ENCODE measurements at places on chromosomes 2 and 18.

DNA sequence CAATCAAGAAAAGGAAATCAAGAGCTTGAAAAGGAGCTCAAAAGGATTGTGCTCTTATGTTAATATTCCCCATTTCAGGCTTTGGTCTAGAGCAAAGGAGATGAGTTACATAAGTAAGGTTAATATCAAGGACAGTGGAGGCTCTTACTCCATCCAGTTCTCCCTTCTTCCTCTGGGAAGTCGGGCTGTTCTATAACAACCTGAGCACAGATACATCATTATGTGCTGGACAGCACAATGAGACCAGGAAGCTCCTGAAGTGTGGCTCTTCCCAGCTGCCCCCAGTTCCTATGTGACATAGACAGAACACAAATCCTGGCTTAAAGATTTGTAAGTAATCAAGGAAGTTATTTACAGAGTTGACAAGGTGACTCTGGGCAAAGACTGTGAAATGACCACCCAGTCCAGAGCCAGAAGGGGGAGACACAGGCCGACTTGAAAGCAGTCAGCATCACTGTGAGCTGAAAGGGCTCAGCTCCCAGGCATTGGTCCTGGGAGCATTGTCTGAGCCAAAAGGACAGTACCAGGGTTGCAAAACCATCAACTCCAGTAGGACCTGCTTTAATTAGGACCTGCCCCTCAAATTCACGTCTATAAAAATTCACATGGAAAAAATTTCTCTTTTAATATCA, 917.6 kb upstream of the ACVR2A start:
- no peak for DNase-seq

DNA sequence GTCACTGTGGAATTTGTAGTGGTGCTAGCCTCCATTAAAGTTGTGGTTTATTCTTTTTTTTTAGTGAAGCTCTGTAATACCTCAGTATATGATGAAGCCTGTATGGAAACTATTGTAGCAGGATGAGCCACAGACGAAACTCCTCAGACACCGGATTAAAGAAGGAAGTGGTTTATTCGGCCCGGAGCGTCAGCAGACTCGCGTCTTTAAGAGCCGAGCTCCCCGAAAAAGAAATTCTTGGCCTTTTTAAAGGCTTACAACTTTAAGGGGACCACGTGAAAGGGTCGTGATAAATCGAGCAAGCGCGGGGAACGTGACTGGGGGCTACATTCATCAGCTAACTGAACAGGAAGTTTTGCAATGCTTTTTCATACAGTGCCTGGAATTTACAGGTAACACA, 8.1 kb upstream of the CCL20 start:
- DNase-seq: no peak

DNA sequence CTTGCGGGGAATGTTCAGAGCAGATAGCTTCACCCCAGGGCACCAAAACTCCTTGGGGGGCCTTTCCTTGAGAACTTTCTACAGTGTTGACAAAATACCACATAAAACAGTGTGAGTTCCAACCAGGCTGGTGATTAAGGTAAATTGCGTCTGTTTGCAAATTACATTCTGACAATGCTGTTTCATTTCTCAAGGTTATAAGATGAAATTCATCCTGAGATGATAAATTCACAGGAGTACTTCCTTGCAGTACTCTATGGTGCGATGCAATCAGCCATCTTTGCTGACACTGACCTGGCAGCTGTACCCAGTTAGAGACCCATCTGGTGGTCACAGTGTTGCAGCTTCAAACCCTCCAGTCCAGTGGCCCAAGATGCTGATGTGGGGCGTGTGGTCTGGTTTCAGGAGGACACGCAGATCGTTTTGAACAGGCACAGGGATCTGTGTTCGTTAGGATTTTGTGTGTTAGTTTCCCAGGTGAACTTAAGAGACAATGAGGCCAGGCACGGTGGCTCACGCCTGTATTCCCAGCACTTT, 99.5 kb upstream of the SLC66A3 start:
- DNase-seq: no peak

DNA sequence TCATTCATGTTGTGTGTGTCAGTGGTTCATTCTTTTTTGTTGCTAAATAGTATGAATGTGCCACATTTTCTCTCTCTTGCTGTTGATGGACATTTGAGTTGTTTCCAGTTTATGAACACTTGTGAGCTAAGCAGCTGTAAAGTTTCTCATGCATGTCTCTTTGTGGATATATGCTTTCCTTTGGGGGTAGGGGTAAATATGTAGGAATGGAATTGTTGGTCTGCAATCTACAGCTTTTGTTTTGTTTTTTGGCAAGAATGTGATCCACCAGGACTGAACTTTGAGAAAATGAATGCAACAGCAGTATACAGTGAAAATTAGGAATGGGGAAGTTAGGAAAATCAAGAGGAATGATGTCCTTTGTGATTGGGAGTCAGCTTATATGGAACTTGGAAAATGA, 226.3 kb downstream of the CDCA7 start:
- no peak for DNase-seq

DNA sequence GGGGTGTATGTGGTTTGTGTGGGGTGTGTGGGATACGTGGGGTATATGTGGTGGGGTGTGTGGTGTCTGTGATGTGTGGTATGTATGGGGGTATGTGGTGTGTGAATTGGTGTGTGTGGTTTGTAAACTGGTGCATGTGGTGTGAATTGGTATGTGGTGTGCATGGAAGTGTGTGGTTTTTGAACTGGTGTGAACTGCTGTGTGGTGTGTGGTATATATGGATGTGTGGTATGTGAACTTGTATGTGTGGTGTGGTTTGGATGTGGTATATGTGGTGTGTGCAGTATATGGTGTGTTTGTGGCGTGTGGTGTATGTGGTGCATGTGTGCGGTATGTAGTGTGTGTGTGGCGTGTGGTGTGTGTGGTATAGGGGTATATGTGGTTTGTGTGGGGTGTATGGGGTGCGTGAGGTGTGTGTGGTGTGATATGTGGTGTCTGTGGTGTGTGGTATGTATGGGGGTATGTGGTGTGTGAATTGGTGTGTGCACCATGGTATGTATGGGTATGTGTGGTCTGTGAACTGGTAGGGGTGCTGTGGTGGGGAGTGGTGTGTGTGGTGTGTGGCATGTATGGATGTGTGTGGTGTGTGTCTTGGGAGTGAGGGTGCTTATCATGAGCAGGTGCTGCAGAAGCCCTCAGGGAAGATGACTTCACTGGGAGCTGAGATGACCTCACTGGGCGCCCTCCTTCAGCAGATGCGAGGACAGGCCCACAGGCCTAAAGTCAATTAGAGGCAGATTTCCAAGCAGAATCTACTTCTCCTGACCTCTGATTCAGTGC, 209.6 kb upstream of the TNP1 start:
- no peak for DNase-seq

DNA sequence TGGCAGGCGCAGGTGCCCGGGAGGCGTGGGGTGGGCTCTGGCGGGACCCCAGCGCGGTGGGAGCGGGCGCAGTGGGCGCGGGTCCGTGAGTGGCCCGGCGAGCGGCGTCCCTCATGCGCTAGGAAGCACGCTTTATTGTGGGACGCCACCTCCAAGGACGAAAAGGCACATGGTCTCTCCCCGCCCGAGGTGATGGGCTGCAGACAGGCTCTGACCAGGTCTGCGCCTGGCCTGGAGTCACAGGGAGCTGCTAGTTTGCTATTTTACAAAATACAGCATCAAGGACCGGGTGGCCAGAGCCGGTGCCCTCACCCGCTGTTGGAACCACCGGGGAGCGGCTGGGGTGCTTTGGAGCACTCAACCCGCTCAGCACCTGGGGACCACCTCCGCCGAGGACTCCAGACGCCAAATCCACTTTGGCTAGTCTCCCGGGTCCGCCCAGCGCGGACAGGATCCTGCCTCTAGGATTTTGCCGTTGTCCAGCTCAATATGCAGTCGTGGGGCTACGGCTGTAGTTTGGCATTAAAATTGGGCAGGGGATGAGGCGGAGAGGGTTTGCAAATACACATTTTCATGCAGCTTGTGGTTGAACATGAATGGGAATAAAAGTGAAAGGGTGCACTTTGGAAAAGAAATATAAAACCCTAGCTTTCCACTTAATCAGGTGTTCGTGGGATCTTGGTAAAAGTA, 65.4 kb downstream of the LRRFIP1 start:
- no peak for DNase-seq

DNA sequence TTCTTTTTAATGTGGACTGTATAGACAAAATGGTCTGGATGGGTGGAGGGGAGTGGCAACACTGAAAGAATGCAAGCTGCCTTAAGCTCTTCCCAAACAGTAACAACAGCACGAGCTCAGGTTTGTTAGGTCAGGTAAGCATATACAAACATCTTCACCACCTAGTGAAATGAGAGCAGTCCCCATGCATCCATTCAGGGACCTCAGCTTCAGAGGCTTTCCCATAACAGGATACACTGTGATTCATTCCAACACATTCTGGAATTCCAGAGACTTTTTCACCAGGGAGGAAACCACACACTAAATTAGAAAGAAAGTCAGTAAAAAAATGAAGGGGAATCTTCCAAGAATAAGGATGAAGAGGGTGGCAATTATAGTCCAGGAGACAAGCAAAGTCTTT, 50.4 kb upstream of the BZW1 start:
- no peak for DNase-seq

DNA sequence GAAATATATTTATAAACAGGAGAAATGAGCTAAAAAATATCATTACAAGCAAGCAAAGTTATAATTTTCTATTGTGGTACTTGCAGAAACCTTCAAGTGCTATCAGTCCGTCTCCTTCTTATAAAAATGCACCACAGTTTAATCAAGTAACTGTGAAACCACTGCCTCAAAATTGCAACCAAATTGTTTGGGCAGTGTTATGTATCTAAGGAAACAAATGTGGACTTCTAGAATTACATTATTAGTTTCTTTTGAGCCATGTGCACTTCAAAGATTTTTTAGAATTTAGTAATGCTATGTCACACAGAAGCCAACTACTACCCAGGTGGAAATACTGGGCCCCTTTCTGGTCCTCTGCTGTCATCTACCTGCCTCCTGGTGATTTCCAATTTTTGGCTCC, 495.6 kb downstream of the NYAP2 start:
- no peak for DNase-seq

- DNase-seq: no peak
These were observed 28.2 kb upstream of the GATA6 start for GRCh38 chr18:22141211-22141610.

GRCh38 chr2:81196933-81197628, 892.5 kb upstream of the LRRTM1 start:
- no peak for DNase-seq

Measured in NCI-H774 (cell line).